ENCODE measurements at places on chromosomes 12 and 14. TPM values are rescaled to one million over a fixed set of nuclear protein-coding genes. Genes with fewer than 3 reads are reported as not detected.

DNA sequence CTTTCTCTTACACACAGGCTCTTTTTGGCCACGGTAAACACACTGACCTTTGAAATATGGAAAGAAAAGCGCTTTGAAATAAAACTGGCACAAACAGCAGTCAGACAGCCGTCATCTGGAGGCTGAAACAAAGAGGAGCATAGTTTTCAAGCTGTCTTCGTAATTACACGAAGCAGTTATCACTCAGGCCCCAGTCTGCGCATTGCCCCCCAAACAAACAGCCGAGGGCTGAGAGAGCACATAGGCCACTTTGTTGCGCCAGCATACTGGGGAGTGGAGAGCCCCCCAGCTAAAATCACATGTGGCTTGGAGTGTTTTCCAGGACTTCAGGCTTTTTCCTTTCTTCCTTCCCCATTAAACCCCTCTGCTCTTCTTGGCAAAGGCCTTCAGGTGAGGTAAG is 142.9 kb upstream of the BTG1 start:
- DNase-seq, result no peak
- peaks cover 21% of the 10 kb centered on the region for H3K4me1 ChIP-seq

DNA sequence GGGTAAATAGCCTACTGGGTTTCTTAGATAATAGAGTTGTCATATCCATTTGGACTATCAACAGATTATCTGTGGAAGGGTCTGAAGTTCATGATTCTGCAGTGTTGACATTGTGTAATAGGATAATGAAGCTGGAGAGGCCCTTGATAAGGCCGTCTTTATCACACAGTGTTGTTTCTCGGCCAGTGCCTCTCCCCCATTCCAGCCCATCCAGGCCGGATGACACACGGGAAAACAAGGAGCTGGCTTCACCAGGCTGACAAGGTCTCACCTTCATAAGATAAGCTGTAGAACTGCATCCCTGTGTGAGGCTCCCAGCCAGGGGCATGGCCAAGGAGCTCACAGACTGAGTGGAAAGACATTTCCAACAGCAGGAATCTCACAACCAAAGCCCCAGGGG is 8.7 kb upstream of the EML1 start:
- H3K4me1 ChIP-seq, result peaks cover 5% of the 10 kb centered on the region
- no peak overlapping the region for H3K4me3 ChIP-seq
- no peak overlapping the region for H3K27ac ChIP-seq
- H3K36me3 ChIP-seq, result peaks cover 14% of the 10 kb centered on the region
- no peak for DNase-seq

- H3K36me3 ChIP-seq, result peaks cover 95% of the 10 kb centered on the region
- no peak overlapping the region for H3K4me3 ChIP-seq
- no peaks in the 10 kb centered on the region for H3K27me3 ChIP-seq
- no peak for DNase-seq
- no peak overlapping the region for H3K27ac ChIP-seq
Measured at GRCh38 chr12:120216742-120217605, 16.1 kb upstream of the RPLP0 start.

DNA sequence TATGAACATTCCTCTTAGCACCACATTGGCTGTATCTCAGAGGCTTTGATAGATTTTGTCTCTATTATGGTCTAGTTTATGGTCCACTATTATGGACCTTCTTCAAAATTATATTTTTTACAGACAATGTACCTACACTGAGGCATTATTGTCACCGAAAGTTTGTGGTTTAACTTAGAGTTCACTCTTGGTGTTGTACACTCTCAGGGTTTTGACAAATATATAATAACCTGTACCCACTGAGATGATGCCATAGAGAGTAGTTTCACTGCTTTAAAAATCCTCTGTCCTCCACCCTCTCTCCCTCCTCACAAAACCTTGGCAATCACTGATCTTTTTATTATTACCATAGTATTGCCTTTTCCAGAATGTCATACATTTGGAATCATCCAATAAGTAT is 528.2 kb downstream of the SLC6A15 start:
- H3K27me3 ChIP-seq, result no peaks in the 10 kb centered on the region
- no peaks in the 10 kb centered on the region for H3K36me3 ChIP-seq
- DNase-seq, result no peak
- H3K4me1 ChIP-seq, result no peaks in the 10 kb centered on the region
- no peak overlapping the region for H3K27ac ChIP-seq

DNA sequence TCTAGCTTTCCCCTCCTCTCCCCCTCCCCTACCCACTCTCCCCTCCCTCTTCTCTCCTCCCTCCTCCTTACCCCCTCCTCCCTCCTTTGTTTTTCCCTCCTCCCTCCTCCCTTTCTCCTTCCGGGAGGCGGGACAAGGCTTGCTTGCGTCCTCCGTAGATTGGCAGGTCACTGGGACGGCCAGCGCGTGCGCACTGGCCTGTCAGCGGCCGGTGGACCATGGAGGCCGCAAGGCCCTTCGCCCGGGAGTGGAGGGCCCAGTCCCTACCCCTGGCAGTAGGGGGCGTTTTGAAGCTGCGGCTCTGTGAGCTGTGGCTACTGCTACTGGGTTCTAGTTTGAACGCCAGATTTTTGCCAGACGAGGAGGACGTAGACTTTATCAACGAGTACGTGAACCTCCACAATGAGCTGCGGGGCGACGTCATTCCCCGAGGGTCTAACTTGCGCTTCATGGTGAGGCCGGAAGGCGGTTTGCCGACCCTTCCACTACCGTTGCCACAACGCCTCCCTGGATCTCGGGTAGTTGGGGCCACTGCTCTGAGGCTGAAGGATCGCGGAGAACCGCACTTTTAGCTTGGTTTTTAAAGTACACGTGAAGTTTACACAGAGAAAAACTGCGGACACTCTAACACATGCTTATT is at the start of gene GLIPR1L2:
TSS of gene GLIPR1L2 (plus strand) at position 191 of the 640 bp plus-strand sequence. CDS start at position 219, 28 bp downstream.
- no peaks in the 10 kb centered on the region for H3K36me3 ChIP-seq
- H3K4me3 ChIP-seq, result peak within 1 kb of the TSS; percentile 42
- peak within 1 kb of the TSS; percentile 70 for H3K27ac ChIP-seq
- H3K4me1 ChIP-seq, result peaks cover 24% of the 10 kb centered on the region
- H3K27me3 ChIP-seq, result no peaks in the 10 kb centered on the region

GRCh38 chr14:37089410-37089809 is 83.0 kb downstream of the SLC25A21 start:
- peaks cover 24% of the 10 kb centered on the region for H3K4me1 ChIP-seq
- DNase-seq, result no peak
- no peaks in the 10 kb centered on the region for H3K36me3 ChIP-seq
- no peak overlapping the region for H3K4me3 ChIP-seq
- no peak overlapping the region for H3K27ac ChIP-seq

DNA sequence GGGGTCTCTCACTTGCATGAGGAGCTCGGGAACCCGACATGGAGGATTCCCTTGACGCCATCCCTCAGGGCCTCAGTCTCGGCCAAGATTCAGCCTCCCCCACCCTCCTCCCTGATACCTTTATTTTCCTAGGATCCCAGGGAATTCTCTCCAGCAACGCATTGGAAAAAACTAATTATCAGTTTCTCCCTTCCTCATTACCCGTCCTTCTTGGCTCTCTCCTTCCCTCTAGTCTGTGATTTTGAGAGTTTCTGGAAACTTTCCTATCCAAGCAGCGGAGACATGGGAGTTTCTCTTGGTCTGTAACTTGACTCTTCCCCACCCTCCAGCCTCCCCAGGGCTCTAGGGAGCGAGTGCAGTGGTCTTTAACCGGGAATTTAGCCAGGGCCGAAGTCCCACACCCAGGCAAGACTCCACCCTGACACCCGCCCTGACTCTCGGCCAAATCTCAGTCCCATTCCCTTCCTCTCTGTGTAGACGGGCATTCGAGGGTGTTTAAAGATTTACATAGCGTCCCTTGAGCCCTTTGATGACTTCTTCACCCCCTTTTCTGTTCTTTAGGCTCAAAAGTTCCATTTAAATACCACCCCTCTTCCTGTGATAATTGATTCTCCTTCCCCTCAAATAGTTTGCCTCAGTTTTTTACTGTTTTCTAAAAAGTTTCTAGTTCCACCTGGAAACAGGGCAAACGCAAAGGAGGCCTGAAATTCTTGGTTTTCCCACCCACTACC is 6.7 kb downstream of the HOXC5 start:
- peaks cover 10% of the 10 kb centered on the region for H3K36me3 ChIP-seq
- H3K4me3 ChIP-seq, result no peak overlapping the region
- no peaks in the 10 kb centered on the region for H3K4me1 ChIP-seq
- no peak overlapping the region for H3K27ac ChIP-seq
- no peak for DNase-seq

DNA sequence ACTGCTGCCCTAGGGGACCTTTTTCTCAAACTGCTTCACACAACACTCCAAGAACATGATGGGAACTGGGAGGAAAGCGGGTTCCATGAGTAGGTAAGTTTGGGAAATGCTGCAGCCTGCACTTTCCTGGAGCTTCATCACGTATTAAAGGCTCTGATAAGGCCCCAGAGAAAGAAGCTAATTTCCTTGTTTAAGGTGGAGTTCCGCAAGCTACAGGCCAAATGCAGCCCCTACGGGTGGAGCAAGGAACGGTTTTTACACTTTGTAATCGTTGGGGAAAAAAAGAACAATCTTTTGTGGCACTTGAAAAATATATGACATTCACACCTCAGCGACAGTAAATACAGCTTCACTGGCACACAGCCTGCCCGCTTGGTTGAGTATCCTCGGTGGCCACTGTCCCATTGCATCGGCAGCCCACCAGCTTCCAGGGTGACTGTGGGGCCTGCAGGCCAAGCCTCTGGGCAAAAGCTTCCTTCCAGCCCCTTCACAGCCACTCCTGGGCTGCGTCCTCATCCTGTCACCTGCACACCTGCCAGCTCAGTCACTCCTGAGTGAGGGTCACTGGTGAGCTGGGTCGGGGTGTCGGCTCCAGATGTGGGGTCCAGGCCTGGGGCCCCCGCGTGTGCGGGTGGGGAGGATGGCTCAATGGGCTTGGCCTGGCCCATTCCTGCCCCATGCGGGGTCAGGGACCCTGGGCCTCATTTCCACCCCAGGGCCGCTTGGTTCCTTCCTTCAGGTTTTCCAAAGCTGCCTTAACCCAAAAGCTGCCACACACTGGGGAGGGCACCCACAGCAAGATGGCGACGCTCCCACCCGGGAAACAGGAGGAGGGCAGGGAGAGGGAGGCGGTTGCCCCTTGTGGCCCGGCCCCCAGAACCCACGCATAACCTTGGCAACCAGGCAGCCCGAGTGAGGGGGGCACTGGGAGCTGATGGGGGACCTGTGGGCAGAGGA is 2.4 kb downstream of the AMN start:
- H3K36me3 ChIP-seq, result no peaks in the 10 kb centered on the region
- no peak for DNase-seq
- H3K4me3 ChIP-seq, result no peak overlapping the region
- peaks cover 15% of the 10 kb centered on the region for H3K4me1 ChIP-seq
- H3K27ac ChIP-seq, result no peak overlapping the region
- H3K27me3 ChIP-seq, result peaks cover 44% of the 10 kb centered on the region

DNA sequence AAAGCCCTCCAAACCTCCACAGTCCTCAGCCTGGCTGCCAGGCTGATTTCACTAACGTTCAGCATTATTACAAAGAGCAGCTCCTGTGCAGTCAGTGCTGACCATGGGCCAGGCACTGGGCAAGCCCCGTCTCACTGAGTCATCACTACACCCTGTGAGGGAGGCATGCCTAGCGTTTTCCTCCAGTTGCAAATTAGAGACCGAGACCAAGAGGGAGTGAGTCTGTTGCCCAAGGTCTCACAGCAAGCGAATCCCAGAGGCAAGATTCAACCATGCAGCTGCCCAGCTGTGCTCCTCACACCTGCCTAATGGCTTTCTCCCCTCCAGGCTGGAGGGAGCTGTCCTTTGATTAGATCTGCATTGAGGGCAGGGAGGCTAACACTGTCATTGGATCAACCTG is 229.3 kb upstream of the LHX5 start:
- H3K4me3 ChIP-seq, result no peak overlapping the region
- H3K27me3 ChIP-seq, result peaks cover 8% of the 10 kb centered on the region
- no peak for DNase-seq
- no peak overlapping the region for H3K27ac ChIP-seq
- no peaks in the 10 kb centered on the region for H3K36me3 ChIP-seq

DNA sequence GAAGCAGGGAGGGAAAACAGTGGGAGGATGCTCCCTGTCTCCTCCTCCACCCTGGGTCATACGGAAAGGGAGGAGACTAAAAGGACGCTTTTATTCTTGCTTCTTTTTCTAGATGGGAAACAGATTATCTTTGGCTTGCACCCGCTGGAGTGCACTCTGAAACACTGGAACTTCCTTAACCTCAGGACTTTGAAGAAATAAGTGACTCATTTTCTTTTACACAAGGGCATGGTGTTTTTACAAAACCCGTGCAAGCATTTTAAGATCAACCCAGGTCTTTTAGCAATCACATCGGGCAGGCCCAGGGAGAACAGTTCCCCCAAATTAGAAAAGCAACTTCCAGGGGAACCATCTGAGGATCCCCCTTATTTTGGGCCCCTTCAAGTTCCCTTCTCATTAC is 80.9 kb upstream of the TSPAN11 start:
- DNase-seq, result no peak
- H3K4me3 ChIP-seq, result no peak overlapping the region
- H3K27me3 ChIP-seq, result no peaks in the 10 kb centered on the region
- H3K36me3 ChIP-seq, result no peaks in the 10 kb centered on the region
- no peaks in the 10 kb centered on the region for H3K4me1 ChIP-seq

DNA sequence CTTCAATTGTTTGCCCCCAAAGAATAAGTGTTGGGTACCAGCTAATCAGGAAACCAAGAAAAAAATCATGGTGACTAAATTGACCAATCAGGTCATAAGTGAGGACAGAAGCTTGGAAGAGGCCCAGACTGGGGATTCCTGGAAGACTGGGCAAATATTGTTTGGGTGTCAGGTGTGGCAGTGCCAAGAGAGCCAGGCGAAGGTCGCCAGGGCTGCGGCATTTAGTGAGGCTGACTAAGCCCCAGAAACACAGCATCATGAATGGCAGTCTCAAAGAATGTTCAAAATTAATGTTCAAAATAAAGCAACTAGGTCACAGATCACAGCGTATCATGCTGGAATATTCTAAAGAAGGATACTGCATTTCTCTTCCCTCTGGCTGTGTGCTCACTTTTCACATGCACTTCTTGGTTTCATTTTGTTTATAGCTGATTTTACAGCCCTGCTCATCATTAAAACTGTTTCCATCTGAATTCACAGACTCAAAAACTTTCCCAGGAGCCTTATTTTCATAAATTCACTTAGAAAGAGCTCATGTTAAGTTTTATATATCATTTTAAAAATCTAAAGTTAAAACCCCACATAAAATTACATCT is 85.3 kb upstream of the OVCH1 start:
- H3K4me3 ChIP-seq, result no peak overlapping the region
- H3K27ac ChIP-seq, result no peak overlapping the region
- H3K27me3 ChIP-seq, result no peaks in the 10 kb centered on the region
- H3K4me1 ChIP-seq, result peaks cover 5% of the 10 kb centered on the region
- no peak for DNase-seq

GRCh38 chr12:29943683-29944082 is 159.9 kb upstream of the TMTC1 start:
- H3K4me3 ChIP-seq, result no peak overlapping the region
- no peak overlapping the region for H3K27ac ChIP-seq
- H3K36me3 ChIP-seq, result no peaks in the 10 kb centered on the region
- no peaks in the 10 kb centered on the region for H3K4me1 ChIP-seq

- H3K4me3 ChIP-seq, result no peak overlapping the region
- no peaks in the 10 kb centered on the region for H3K4me1 ChIP-seq
- H3K27me3 ChIP-seq, result no peaks in the 10 kb centered on the region
- no peak for DNase-seq
- H3K36me3 ChIP-seq, result no peaks in the 10 kb centered on the region
Measured at GRCh38 chr12:90585640-90586304, 369.2 kb downstream of the CCER1 start.

The CFAP54 gene
- not detected for total RNA-seq

The CLEC4D gene
- not detected for total RNA-seq

The HCAR1 gene
- not detected for total RNA-seq

The OR4E2 gene
- total RNA-seq, result not detected

The WNT1 gene
- total RNA-seq, result not detected

The ADCK1 gene
- total RNA-seq, result 1.8 TPM
